ENCODE measurements at places on chromosomes 2 and 18.
A peak's percentile ranks its signal among the peaks of the same experiment; 100 is the strongest.

DNA sequence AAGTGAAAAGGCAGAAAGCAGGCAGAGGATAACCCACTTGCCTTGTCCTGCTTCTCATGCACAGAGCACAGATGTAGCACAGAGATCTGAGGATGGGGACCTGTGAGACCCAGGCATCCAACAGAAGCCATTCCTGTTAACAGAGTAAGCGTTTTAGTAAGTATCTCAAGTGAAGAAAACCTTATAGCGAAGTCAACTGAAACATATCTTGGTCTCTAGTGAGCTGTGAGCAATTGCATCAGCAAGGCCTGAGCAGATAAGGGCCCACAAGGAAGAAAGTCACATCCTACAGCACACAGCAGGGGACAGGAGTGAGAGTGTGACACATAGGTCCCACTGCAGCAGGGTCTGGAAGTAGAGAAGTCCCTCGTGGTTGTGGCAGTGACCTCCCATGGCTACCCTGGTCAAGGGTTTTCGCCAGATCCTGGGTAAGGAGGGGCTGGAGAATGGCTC lies 248.7 kb upstream of the TNP1 start:
- H3K4me1 ChIP-seq: no peaks in the 10 kb centered on the region
- DNase-seq: no peak
- H3K4me3 ChIP-seq: no peak overlapping the region
- no peaks in the 10 kb centered on the region for H3K27me3 ChIP-seq
- H3K36me3 ChIP-seq: no peaks in the 10 kb centered on the region

- H3K36me3 ChIP-seq: peaks cover 7% of the 10 kb centered on the region
- peaks cover 41% of the 10 kb centered on the region for H3K4me1 ChIP-seq
- peak; percentile 91 for DNase-seq
- peak within 1 kb of the TSS; percentile 96 for H3K27ac ChIP-seq
- no peaks in the 10 kb centered on the region for H3K27me3 ChIP-seq
- peak within 1 kb of the TSS; percentile 90 for H3K4me3 ChIP-seq
Measured at GRCh38 chr2:219253753-219254589, at the start of gene TUBA4A. Gene TUBA4A, minus strand, starts transcription at chr2:219253918. Its CDS starts 60 bp downstream, at chr2:219253858.

- DNase-seq: no peak
- peaks cover 2% of the 10 kb centered on the region for H3K4me1 ChIP-seq
- H3K27me3 ChIP-seq: no peaks in the 10 kb centered on the region
Measured at GRCh38 chr2:95284886-95285541, 10.8 kb downstream of the PROM2 start.

DNA sequence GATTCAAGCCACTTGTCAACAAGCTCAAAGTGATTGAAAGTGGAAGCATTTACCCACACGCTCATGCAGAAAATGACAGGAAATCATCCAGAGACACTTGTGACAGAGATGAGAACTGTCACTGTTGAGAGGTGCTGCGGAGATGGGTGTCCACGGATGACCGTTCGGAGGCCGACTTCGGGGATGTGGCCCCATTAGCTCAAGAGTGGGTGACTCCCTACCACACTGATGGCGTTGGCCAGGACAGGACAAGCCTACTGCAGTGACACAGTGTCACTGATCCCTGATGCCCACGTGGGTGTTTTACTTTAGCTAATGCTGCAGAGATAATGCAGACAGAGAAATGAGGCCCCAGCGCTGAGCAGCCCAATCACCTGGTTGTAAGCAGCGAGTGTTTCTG lies 81.5 kb upstream of the YWHAQ start:
- DNase-seq: no peak
- H3K4me3 ChIP-seq: peak overlapping the region; percentile 67
- H3K27me3 ChIP-seq: no peaks in the 10 kb centered on the region
- H3K27ac ChIP-seq: peak overlapping the region; percentile 90
- no peaks in the 10 kb centered on the region for H3K36me3 ChIP-seq

DNA sequence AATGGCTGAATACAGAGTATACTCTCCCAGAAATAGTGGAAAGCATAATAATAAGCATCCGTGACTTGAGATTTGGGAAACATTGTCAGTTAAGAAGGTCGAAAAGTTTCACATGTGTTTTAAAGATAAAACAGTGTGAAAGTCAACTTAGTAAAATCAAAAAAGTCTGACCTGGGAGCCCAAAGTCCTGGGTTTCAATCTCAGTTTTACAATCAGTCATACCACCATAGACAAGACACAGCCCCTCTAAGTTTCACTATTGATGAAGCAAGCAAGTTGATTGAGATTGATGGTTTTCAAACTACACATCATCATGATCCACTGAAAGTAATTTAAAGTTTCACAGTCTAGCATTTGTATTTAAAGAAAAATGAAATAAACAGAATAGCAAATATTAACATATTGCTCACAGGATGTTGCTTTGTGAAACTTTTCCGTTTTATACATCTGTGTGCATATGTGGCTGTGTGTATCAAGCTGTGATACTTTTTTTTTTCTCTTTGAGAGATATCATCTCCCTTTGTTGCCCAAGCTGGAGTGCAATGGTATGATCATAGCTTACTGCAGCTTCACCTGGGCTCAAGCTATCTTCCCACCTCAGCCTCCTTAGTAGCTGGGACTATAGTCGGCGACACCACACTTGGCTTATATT lies 71.1 kb downstream of the PIK3C3 start:
- no peak for DNase-seq
- no peaks in the 10 kb centered on the region for H3K36me3 ChIP-seq
- peaks cover 10% of the 10 kb centered on the region for H3K4me1 ChIP-seq
- peak overlapping the region; percentile 34 for H3K27ac ChIP-seq
- no peak overlapping the region for H3K4me3 ChIP-seq
- H3K27me3 ChIP-seq: no peaks in the 10 kb centered on the region

DNA sequence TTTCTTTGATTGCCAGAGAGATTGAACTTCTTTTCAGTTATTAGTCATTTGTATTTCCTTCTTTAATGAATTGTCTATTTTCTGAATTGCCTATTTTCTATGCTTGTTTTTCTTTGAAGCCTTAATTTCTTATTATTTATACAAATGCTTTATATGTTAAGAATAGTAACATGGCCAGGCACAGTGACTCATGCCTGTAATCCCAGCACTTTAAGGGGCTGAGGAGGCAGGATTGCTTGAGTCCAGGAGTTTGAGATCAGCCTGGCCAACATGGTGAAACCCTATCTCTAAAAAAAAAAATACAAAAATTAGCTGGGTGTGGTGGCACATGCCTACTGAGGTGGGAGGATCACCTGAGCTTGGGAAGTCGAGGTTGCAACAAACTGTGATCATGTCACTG lies 4.7 kb upstream of the RAB11FIP5 start:
- H3K36me3 ChIP-seq: no peaks in the 10 kb centered on the region
- no peak overlapping the region for H3K4me3 ChIP-seq
- H3K4me1 ChIP-seq: peaks cover 4% of the 10 kb centered on the region
- no peak overlapping the region for H3K27ac ChIP-seq

DNA sequence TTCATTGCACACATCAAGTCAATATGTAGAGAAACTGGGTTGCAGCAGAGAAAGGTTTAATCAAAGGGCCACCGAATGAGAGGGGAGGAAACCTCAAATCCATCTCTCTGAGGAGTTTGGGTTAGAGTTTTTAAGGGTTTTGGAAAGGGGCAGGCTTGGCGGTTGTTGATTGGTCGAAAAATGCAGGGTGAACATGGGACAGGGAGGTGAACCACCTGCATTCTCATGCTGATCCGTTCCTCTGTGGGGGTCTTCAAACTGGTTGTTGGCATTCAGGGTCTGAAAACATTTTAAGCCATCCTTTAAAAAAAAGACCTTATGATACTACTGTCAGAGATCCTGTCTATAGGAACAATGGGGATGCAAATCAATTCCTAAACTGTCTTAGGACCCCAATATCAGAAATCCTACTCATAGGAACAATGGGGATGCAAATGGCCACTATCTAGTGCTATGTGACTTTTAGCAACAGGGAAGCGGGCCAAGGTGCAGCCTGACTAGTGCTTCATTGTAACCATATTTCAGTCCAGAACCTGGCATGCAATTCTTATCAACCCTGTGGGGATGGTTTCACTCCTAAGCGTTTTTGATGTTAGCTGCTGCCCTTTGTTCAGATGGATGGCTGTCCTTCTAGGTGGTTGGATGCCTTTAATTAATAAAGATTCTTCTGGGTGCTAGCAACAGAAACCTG lies 120.1 kb upstream of the MGAT5 start:
- DNase-seq: no peak
- H3K27me3 ChIP-seq: no peaks in the 10 kb centered on the region
- peak overlapping the region; percentile 74 for H3K27ac ChIP-seq
- peaks cover 61% of the 10 kb centered on the region for H3K4me1 ChIP-seq
- no peaks in the 10 kb centered on the region for H3K36me3 ChIP-seq
- H3K4me3 ChIP-seq: no peak overlapping the region

- H3K27ac ChIP-seq: no peak overlapping the region
- no peak for DNase-seq
- H3K4me1 ChIP-seq: peaks cover 5% of the 10 kb centered on the region
- peaks cover 3% of the 10 kb centered on the region for H3K36me3 ChIP-seq
- H3K27me3 ChIP-seq: peaks cover 51% of the 10 kb centered on the region
- no peak overlapping the region for H3K4me3 ChIP-seq
Measured at GRCh38 chr2:236240228-236240990, 23.8 kb downstream of the ASB18 start.

- DNase-seq: no peak
- H3K36me3 ChIP-seq: no peaks in the 10 kb centered on the region
- H3K27ac ChIP-seq: no peak overlapping the region
- H3K4me3 ChIP-seq: no peak overlapping the region
Measured at GRCh38 chr2:145304501-145304900, 784.6 kb upstream of the ZEB2 start.

DNA sequence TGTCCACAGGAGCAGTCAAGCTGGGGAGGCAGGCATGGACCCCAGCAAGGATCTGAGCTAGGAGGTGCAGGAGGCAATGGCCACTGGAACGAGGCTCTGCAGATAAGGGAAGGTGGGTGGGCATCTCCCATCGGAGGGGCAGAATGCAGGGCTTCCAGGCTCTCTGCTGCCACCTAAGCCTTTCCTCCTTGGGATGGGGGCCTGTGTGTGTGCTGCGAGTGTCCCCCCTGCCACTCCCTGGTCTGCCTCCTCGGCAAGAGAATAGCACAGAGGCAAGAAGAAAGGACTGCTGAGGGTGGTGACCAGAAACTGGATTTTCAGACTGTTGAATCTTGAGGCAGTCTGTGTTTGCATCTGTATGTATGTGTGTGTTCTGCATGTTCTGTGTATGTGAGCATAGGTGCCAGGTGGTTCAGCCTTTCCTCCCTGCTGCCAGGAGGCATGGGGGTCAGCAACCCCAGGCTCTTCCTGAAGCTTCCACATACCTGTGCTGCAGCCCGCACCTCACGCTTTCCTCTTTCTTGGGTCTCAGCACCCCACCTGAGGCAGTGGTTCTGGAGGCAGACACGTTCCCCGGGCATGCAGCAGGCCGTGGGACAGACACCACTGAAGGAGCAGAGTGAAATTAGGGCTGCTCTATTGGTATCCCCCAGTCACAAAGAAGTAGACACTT lies 86.7 kb downstream of the EPAS1 start:
- no peak for DNase-seq
- peaks cover 8% of the 10 kb centered on the region for H3K27me3 ChIP-seq
- no peak overlapping the region for H3K4me3 ChIP-seq
- H3K27ac ChIP-seq: no peak overlapping the region

GRCh38 chr2:73642338-73643018 lies at the start of gene NAT8:
Gene NAT8, minus strand, starts transcription at chr2:73642422. Its CDS starts 794 bp downstream, at chr2:73641628.
- H3K36me3 ChIP-seq: no peaks in the 10 kb centered on the region
- peaks cover 47% of the 10 kb centered on the region for H3K27me3 ChIP-seq
- no peak within 1 kb of the TSS for H3K4me3 ChIP-seq
- no peak for DNase-seq
- H3K27ac ChIP-seq: no peak within 1 kb of the TSS
- H3K4me1 ChIP-seq: no peaks in the 10 kb centered on the region

GRCh38 chr2:9306911-9307310 lies 100.3 kb downstream of the ASAP2 start:
- no peaks in the 10 kb centered on the region for H3K36me3 ChIP-seq
- H3K27ac ChIP-seq: no peak overlapping the region
- H3K27me3 ChIP-seq: peaks cover 13% of the 10 kb centered on the region
- H3K4me1 ChIP-seq: peaks cover 8% of the 10 kb centered on the region
- no peak for DNase-seq
- no peak overlapping the region for H3K4me3 ChIP-seq

- no peak overlapping the region for H3K4me3 ChIP-seq
- peaks cover 83% of the 10 kb centered on the region for H3K27me3 ChIP-seq
- peaks cover 8% of the 10 kb centered on the region for H3K36me3 ChIP-seq
- H3K27ac ChIP-seq: no peak overlapping the region
- H3K4me1 ChIP-seq: peaks cover 11% of the 10 kb centered on the region
Measured at GRCh38 chr2:11719230-11719977, 27.0 kb upstream of the LPIN1 start.

DNA sequence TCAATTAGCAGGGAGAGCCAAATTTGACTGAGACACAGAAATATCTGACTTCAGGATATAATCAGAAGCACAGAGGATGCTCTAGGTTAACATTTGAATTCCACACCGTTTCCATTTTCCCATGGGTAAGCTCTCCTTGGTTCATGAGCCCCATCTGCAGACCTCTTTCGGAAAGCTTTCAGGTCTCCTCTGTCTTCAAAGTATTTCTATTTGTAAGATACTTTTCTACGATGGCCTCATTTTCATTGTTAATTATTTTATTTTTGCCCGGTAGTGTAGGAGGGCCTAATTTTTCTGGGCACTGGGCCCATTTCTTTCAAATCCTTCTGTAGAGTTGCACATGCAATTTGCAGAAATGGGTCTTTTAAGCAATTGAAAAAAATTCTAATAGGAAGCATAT lies 53.8 kb downstream of the LRPPRC start:
- no peaks in the 10 kb centered on the region for H3K36me3 ChIP-seq
- no peak overlapping the region for H3K27ac ChIP-seq
- no peak for DNase-seq
- H3K4me1 ChIP-seq: peaks cover 2% of the 10 kb centered on the region

- peaks cover 50% of the 10 kb centered on the region for H3K27me3 ChIP-seq
- no peaks in the 10 kb centered on the region for H3K4me1 ChIP-seq
- H3K36me3 ChIP-seq: no peaks in the 10 kb centered on the region
- H3K4me3 ChIP-seq: no peak overlapping the region
Measured at GRCh38 chr2:224062481-224063297, 23.6 kb upstream of the SERPINE2 start.

DNA sequence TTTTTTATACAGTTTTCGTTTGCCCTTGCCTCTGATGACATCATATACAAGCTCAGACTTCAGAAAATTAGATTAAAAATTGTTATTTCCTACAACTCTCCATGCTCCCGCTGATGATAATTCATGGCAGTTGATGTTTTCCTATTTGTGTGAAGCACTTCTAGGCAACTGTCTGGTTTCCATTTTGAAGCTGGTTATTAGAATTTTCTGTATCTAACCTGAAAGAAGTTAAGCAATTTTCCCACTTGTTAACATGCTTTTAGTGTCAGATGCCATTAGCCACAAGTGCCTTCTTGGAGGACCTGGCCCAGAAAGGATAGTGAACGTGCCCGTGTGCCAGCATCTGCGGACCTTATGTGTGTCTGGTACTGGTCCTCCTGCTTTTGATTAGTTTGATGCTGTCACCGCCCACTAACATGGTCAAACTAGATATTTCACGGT lies 347.6 kb upstream of the RAB12 start:
- no peak for DNase-seq
- no peak overlapping the region for H3K4me3 ChIP-seq
- H3K27ac ChIP-seq: no peak overlapping the region
- no peaks in the 10 kb centered on the region for H3K4me1 ChIP-seq
- H3K27me3 ChIP-seq: no peaks in the 10 kb centered on the region

Data from T-helper 17 cell (primary cell).